ENCODE measurements at places on chromosomes 1 and 21.
A peak's percentile ranks its signal among the peaks of the same experiment; 100 is the strongest.

DNA sequence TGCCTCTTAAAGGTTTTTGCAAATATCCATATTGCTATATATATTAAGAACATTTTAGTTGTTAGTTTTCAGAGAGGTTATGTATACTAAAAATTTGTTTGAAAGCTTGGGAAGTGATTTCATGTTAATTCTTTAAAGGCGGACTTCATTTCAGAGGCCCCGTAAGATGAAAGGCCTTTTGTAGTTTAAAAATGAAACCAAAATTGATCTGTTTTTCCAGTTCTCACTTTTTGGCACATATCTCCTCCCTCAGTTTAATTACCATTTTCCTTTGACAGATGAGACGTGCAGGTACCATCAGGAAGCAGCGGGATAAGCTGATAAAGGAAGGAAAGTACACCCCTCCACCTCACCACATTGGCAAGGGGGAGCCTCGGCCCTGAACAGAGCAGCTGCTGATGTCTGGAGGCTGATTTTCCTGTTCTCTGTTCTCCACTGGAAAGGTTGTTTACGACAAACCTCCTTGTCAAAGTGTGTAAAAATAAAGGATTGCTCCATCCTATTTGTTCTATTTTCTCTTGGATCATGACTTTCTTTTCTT is 8.0 kb downstream of the NDUFS5 start:
- no peak for DNase-seq

- DNase-seq = no peak
Observed at GRCh38 chr1:238982736-238983135, 403.6 kb upstream of the CHRM3 start.

DNA sequence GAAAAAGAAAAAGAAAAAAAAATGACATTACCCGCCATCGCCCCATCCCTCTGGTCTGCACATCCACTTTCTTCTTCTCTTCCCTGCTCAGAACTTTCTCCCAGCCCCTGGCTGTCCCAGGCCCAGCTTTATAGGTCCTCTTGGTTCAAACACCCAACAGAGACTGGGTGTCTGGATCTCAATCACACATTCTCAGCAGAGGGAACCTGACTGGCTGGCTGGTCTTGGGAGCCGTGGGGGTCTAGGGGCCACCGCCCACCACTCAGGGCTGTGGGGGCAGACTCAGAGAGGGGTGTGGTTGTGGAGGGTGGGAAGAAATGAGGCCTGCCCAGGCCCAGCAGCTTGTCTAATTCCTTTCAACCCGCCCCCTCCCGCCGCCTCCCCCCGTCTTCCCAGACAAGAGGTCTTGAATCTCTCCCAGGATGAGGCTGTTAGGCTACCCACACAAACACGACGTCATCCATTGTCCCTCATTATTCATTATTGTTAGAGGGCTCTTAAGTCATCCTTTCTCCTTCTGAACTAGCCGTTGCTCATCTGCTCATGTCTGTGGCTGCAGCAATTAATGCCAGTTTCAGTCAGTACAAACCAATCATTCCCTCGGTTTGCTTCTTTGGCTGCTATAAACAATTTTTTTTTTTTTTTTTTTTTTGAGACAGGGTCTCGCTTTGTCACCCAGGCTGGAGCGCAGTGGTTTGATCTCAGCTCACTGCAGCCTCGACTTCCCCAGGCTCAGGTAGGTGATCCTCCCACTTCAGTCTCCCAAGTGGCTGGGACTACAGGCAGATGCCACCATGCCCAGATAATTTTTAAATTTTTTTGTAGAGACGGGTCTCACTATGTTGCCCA is 40.6 kb upstream of the CLIC4 start:
- peak; percentile 36 for DNase-seq

DNA sequence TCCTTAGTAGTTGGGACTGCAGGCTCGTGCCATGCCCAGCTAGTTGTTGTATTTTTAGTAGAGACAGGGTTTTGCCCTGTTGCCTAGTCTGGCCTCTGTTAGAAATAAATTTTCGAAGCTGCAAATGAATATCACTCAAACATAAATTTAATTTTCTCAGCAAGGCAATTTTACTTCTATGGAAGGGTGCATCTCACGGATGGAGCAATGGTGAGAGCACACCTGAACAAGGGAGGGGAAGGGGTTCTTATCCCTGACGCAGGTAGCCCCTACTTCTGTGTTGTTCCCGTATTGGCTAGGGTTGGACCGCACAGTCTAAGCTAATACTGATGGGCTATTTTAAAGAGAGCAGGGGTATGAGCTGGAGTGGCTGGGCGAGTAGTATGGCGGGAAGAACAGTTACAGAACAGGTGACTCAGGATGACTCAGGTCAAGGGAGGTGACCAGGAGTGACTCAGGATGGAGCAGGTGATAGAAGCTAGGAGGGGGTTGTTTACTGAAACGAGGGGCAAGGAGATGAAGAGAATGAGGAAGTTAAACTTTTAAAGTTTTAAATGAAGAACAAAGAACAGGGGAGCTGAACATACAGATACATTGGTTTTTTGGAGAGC is 7.5 kb downstream of the MDM4 start:
- DNase-seq = no peak

- no peak for DNase-seq
Observed at GRCh38 chr1:95286479-95286878, 52.5 kb downstream of the RWDD3 start.

DNA sequence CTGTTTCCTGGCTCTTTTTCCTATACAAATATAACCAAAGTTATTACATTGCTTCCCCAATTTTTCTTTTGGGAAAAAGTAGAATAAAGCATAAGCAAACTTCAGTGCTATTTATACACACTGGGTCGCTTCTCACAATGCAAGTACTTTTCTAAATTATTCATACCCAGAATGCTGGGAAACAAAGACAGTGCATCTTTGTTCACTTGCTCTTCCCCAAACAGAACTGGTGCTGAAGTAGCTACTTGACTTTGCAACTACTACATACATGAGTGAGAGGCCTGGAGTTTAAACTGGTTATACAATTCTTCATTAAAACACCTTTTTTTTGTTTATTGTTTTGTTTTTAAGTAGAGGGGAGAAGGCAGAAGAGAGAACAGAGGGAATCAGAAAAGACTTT is 40.2 kb downstream of the STX6 start:
- DNase-seq = no peak

DNA sequence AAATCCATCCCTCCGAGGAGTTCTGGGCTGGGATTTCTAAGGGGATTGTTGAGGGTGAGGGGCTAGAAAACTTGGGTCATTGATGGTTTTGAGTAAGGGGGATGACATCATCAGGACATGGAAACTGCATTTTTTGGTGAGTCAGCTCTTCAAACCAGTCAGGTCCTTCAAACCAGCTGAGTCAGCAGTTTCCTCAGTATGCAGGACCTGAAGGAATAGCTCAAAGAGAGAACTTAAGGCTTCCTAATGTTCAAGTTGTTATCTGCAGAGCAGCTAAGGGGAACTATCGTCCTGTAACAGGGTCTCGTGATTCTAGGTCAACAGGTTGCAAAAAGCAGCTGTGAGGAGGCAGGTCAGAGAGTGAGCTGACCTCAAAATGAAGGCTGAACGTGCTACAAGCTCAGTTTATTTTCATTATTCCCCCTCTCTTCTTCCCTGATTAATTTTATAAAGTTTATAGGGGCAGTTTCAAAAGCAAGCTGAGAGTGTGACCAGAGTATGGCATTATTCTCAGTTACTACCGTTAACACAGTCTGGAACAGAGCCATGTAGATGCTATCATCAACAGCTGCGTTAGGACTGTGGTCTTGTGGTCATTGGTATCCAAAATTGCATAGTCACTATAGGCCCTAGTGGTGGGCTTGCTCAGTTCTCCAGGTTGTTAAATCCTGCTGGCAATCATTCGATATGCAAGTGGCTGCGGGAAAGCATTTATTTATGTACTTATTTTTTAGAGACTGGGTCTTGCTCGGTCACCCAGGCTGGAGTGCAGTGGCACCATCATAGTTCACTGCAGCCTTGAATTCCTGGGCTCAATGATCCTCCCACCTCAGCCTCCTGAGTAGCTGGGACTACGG is 10.7 kb upstream of the SDC3 start:
- DNase-seq = no peak

DNA sequence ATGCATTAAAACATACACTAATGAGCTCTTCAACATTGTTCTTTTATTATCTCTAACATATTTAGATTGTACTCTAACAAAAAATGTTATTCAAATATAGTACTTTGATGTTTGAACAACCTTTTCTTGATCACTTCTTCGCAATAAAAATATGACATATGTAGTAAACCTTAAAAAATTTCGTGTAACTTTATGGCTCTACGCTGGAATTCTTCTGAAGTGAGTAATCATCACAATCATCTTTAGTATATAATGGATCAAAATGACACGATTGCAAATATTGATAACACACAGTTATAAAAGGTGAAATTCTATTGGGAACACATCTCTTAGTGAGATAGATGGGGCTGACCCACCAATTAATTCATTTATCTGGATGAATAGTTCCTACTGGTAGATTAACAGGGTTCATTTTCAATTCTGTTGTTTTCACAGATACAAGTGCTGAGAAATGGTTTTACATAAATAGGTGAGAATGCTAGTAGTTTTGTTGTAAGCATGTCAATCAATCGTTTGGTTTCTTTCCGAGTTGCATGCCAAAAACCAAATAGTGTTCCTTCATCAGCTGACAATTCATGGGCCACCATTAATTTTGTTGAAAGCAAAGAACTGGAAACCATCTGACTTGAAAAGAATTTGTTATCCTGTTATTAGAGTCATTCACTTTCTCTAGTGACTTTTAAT is 1.5 kb upstream of the ZMPSTE24 start:
- no peak for DNase-seq

GRCh38 chr1:58815686-58816071 is 31.8 kb upstream of the JUN start:
- no peak for DNase-seq

DNA sequence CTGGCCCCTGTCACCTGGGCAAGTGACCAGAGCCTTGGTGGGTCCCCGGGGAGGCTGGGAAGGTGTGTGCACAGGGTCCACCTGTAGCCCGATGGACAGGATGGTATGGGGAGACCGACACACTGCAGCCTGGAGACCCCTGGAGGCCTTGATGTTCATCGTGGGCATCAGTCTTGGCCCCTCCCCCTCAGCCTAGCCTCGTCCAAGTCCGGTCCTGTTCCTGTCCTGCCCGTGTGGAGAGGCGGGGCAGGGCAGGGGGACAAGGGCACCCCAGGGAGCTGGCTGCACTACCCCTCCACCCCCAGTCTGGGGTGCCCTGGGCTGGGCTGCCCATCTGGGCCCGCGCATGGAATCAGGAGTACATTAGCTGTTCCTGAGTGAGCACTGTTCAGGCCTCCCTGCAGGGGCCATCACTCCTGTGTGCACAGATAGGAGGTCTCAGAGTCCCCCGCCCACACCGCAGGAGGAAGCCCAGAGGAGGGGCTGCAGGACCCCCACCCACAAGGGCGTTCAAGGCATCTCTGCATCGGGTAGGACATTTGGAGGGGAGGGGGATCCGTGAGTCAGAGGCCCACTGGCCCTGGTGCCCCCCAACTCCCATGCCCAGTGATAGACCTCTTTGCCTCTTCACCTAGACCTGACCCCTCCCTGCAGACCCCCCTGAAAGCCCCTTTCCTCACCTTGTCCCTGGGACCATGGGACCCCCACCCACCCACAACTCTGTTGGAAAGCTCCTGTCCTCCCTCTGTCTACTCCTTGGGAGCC is 63.2 kb downstream of the WNT9A start:
- DNase-seq = no peak

DNA sequence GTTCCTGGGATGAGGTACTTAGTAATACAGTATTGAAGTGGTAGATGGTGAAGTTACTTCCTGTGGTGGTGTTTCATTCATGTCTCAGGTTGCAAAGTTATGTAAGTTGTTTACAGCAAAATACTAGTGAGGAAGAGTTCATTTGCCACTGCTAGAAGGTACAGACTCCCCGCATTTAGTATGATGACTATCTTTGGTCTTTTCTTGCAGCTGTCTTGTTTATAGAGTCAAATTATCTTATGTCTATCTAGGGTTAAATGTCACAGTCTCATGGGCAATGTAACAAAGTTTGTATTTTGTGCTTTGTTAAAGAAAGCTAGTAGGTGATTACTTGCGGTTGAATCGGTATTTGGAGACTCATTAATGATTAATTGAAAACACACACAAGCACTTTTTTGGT is 50.2 kb downstream of the LRRC8D start:
- no peak for DNase-seq

- DNase-seq = no peak
Observed at GRCh38 chr1:213135572-213135971, 84.5 kb downstream of the RPS6KC1 start.

DNA sequence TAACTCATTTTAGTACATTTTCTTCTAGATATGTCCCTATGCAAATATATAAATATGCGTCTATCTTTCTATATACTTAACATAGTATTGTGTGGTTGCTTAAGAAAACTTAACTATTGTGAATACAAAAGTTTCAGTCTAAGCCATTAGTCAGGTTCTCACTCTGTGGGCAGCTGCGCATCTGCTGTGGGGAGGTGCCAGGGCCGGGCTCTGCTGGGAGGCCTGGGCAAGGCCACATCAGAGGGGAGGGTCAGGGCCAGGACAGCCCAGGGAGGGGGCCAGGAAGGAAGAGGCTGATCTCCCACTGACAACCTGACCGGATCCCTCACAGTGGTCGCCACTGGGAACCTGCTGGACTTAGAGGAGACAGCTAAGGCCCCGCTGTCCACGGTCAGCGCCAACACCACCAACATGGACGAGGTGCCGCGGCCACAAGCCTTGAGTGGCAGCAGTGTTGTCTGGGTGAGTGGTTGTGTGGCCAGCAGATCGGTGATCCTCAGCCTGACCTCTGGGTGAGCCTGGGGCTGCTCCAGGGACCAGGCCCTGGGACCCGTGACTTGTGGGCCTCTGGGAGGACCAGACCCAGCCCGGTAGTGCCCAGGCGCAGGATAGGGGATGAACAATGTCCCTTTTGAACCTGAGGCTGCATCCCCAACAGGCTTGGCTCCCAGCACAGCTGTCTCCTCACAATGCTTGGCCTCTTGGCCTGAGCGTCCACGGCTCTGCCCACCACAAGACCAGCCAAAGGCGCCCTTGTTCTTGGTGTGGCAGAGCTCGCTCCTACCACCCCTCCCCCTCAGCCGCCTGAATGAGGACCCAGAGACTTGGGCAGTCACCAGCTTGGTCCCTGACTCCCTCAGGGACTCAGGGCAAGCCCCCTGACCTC is 20.2 kb downstream of the LDLRAP1 start:
- peak; percentile 86 for DNase-seq

GRCh38 chr1:198741744-198742143 is 102.9 kb downstream of the PTPRC start:
- no peak for DNase-seq

DNA sequence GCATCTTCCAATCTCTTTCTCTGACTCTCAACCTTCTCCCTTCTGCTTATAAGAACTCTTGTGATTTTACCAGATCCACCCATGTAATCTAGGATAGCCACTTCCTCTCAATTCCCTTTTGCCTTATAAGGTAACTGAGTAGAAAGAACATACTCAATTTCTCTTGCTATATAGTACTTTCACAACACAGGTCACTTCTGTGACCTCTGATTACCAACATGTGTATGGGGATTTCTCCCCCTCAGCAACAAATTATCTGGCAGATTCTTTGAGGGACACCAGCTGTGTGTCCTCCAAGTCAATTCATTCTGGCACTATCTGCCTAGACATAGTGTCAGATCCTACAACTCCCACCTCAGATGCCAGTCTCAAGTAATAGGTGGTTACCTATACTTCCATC is 62.5 kb downstream of the IL23R start:
- no peak for DNase-seq

Data from hypothalamus (tissue), 51 donors.